ENCODE measurements at places on chromosomes 1 and 21.

GRCh38 chr1:54883349-54884102, 3.5 kb downstream of the DHCR24 start:
- no peak for DNase-seq
- H3K4me3 ChIP-seq = no peak overlapping the region
- H3K36me3 ChIP-seq = no peaks in the 10 kb centered on the region
- no peak overlapping the region for H3K27ac ChIP-seq
- H3K4me1 ChIP-seq = no peaks in the 10 kb centered on the region

- no peaks in the 10 kb centered on the region for H3K4me1 ChIP-seq
- no peaks in the 10 kb centered on the region for H3K27me3 ChIP-seq
- H3K27ac ChIP-seq = no peak overlapping the region
- H3K4me3 ChIP-seq = no peak overlapping the region
- DNase-seq = no peak
- H3K36me3 ChIP-seq = no peaks in the 10 kb centered on the region
Measured at GRCh38 chr1:48214820-48215219, 7.7 kb upstream of the SLC5A9 start.

- no peak overlapping the region for H3K27ac ChIP-seq
- H3K4me3 ChIP-seq = no peak overlapping the region
- no peaks in the 10 kb centered on the region for H3K36me3 ChIP-seq
Measured at GRCh38 chr1:180135535-180135934, 19.1 kb upstream of the QSOX1 start.

DNA sequence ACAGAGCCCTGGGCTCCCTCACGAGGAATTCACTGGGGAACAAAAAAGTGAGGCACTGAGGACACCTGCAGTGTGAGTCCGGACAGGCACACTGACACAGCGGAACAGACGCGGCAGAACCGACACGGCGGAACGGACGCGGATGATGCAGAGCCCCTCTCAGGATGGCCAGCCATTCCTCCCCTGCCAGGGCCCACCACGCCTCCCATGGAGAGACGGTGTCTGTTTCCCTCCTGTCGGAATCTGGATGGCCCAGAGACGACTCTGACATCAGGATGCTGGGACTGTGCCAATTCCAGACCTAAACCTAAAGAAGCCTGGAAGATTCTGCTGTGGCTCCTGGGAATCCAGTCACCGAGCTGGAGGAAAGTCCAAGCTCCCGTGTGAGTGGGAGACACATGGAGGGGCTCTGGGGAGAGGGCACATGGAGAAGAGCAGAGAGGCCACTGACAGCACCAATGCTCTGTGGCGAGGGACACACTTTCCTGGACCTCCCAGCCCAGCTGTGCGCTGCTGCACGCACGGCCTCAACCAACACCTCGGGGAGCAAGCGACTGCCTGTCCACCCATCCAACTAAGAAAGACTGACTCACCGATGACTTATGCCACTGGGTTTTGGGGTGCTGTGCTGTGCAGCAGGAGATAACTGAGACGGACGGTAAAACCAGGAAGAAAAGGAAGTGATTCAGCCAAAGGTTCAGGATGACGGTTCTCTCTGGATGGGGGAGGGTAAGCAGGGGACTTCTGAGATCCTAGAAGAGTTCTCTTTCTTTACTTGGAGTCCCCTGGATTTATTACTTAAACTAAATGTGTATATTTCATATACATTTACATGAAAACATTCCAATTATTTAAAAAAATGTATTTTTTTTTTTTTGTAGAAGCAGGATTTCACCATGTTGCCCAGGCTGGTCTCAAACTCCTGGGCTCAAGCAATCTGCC, 23.3 kb downstream of the ZBTB17 start:
- H3K27me3 ChIP-seq = no peaks in the 10 kb centered on the region
- H3K36me3 ChIP-seq = no peaks in the 10 kb centered on the region
- no peak overlapping the region for H3K27ac ChIP-seq
